ENCODE measurements at places on chromosomes 2 and 18.

- DNase-seq = no peak
These were observed 166.1 kb upstream of the OTX1 start for GRCh38 chr2:62884514-62884913.

DNA sequence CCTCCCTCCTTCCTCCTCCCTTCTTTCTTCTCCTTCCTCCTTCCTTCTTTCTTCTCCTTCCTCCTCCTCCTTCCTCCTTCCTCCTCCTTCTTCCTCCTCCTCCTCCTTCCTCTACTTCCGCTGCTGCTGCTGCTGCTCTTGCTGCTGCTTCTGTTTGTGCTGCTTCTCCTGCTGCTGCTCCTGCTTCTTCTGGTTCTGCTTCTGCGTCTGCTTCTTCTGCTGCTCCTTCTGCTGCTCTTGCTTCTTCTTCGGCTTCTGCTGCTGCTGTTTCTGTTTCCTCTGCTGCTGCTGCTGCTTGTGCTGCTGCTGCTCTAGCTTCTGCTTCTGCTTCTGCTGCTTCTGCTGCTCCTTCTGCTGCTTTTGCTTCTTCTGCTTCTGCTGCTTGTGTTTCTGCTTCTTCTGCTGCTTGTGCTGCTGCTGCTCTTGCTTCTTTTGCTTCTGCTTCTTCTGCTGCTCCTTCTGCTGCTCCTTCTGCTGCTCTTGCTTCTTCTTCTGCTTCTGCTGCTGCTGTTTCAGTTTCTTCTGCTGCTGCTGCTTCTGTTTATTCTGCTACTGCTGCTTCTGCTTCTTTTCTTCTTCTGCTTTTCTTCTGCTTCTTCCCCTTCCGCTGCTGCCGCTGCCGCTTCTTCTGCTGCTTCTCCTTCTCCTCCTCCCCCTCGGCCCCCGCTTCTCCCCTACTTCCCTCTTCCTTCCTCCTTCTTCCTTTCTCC, 8.6 kb downstream of the SNRNP27 start:
- DNase-seq = no peak

- DNase-seq = peak; percentile 60
These were observed 1.2 kb downstream of the ASAP2 start for GRCh38 chr2:9207641-9208311.

GRCh38 chr2:190360561-190360960, 17.2 kb downstream of the INPP1 start:
- no peak for DNase-seq

GRCh38 chr18:8367217-8367988, 241.8 kb upstream of the RAB12 start:
- DNase-seq = no peak

DNA sequence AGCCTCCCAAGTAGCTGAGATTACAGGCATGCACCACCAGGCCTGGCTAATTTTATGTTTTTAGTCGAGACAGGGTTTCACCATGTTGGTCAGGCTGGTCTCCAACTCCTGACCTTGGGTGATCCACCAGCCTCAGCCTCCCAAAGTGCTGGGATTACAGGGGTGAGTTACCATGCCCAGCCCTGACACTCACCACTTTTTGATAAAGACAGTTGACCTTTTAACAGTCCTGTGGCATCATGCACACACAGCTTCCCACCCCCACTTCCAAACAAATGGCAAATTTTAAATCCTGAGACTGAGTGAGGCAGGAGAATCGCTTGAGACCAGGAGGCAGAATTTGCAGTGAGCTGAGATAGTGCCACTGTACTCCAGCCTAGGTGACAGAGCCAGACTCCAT, 6.2 kb upstream of the DNAJB2 start:
- no peak for DNase-seq

Measured in NCI-H1105 treated with DMSO at 0.1 percent for 48 hours (cell line).